ENCODE measurements at places on chromosomes 6 and 20. TPM values are rescaled to one million over a fixed set of nuclear protein-coding genes. Genes with fewer than 3 reads are reported as not detected.
A peak's percentile ranks its signal among the peaks of the same experiment; 100 is the strongest.

TRPC4AP gene
- total RNA-seq: 61.9 TPM

TMEM244 gene
- total RNA-seq: not detected

UNC93A gene
- 2.0 TPM for total RNA-seq

SIRPA gene
- total RNA-seq: 52.3 TPM

RBPJL gene
- total RNA-seq: not detected

NRN1 gene
- total RNA-seq: 9.8 TPM

UFL1 gene
- 17.7 TPM for total RNA-seq

RFX6 gene
- not detected for total RNA-seq

DNA sequence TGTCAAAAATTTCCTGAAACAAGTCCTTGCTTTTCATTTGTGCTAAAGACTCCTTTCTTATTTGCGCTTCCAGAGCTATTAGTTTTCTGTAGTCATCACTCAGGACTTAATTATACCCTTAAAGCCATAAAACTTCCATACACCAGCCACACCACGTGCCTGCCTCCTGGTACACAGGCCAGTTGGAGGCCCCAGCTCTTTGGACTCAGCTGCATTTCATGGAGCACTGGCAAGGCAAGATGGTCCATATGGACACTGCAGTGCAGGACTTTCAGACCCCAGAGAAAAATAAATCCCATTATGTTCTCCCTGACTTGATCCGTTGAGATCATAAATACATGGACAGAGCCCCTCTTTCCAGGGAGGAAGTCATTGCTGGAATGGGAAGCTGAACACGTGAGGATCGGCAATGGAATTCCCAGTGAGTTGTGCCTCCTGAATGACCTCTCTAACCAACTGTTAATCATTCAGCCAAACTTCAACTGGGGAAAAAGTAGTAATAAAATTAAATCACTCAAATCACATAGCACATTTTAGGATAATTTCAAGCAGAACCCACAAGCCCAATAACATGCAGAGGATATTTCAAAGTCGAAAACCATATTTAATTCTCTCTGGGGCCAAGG lies 173.1 kb downstream of the HACE1 start:
- H3K4me1 ChIP-seq: no peaks in the 10 kb centered on the region
- H3K4me3 ChIP-seq: no peak overlapping the region
- H3K27ac ChIP-seq: no peak overlapping the region
- H3K36me3 ChIP-seq: no peaks in the 10 kb centered on the region
- no peak for DNase-seq

DNA sequence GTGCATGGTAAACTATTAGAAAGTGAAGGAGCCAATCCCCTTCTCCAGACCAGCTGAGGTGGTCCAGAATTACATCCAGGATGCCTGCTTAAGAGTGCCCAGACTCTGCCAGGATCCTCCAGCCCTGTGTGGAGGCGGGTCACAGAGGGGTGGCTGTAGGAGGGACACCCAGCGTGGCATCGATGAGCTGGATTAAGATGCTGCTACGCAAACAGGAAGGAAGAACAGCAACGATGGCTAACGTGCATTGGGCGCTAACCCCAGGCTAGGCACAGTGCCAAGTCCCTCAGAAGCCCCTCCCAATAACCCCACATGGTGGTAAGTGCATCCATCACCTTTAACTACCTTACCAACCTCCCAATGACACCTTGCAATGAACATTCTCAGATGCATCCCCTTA lies 63.9 kb upstream of the MRPS10 start:
- H3K27ac ChIP-seq: no peak overlapping the region
- no peaks in the 10 kb centered on the region for H3K27me3 ChIP-seq
- no peaks in the 10 kb centered on the region for H3K36me3 ChIP-seq
- peaks cover 48% of the 10 kb centered on the region for H3K4me1 ChIP-seq

GRCh38 chr6:39029156-39030011 lies 19.2 kb upstream of the GLP1R start:
- H3K36me3 ChIP-seq: no peaks in the 10 kb centered on the region
- H3K4me3 ChIP-seq: no peak overlapping the region
- DNase-seq: no peak
- no peaks in the 10 kb centered on the region for H3K27me3 ChIP-seq
- H3K27ac ChIP-seq: no peak overlapping the region

DNA sequence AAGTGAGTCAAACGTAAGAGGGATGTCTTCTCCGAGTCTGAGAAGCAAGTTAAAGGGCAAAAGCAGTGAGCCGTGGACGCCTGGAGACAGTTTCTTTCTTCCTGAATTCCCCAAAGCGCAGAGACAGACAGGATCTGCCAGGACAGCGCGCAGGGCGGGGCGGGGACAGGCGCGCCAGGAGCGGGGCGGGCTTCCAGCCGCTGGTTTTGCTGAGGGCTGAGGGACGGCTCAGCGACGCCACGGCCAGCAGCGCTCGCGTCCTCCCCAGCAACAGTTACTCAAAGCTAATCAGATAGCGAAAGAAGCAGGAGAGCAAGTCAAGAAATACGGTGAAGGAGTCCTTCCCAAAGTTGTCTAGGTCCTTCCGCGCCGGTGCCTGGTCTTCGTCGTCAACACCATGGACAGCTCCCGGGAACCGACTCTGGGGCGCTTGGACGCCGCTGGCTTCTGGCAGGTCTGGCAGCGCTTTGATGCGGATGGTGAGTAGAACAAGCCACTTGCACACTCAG lies at the start of gene SCGN:
TSS of gene SCGN (plus strand) at position 209 of the 509 bp plus-strand sequence. CDS start at position 398, 189 bp downstream.
- no peaks in the 10 kb centered on the region for H3K4me1 ChIP-seq
- H3K36me3 ChIP-seq: no peaks in the 10 kb centered on the region
- no peaks in the 10 kb centered on the region for H3K27me3 ChIP-seq
- DNase-seq: no peak
- no peak within 1 kb of the TSS for H3K27ac ChIP-seq

- no peak for DNase-seq
- no peaks in the 10 kb centered on the region for H3K27me3 ChIP-seq
- H3K36me3 ChIP-seq: no peaks in the 10 kb centered on the region
Measured at GRCh38 chr6:130070792-130071191, 52.4 kb downstream of the L3MBTL3 start.

DNA sequence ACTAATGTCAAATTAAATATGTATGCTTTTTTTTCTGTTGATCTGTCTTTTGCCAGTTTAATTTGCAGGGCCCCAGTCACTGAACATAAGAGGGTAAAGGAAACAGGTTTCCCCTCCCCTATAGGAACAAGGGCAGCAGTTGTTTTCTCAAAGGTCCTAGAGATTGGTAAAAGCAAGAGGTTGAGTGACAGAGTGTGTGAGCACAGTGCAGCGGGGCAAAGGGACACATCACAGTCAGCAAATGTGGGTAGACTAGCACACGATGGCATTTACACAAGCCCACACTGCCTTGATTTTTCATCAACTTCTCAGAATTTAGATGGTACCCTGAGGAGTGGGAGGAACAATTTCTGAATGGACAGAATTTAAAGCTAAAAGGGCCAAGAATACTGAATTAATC lies 138.7 kb upstream of the MYLIP start:
- H3K27me3 ChIP-seq: no peaks in the 10 kb centered on the region
- no peak for DNase-seq
- H3K36me3 ChIP-seq: no peaks in the 10 kb centered on the region
- no peaks in the 10 kb centered on the region for H3K4me1 ChIP-seq
- H3K27ac ChIP-seq: no peak overlapping the region

DNA sequence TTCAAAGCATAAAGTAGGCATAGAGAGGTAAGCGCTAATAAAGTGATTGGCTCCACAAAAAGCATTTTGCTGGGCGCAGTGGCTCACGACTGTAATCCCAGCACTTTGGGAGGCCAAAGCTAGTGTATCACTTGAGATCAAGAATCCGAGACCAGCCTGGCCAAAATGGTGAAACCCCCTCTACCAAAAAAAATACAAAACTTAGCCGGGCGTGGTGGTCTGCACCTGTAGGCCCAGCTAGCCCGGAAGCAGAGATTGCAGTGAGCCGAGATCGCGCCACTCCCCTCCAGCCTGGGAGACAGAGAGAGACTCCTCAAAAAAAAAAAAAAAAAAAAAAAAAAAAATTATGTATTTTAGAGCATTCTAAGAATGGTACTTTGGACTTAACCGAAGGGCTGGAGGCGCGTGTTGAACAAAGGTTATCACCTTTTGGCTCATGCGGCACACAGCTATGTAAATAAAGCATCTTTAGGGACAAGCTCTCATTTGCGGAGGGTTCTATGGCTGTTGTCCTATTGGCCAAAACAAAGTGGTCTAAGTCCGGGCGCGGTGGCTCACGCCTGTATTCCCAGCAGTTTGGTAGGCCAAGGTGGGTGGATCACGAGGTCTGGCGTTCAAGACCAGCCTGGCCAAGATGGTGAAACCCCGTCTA lies 17.4 kb downstream of the HFE start:
- H3K36me3 ChIP-seq: no peaks in the 10 kb centered on the region
- peak overlapping the region; percentile 73 for H3K27ac ChIP-seq
- peak overlapping the region; percentile 44 for H3K4me3 ChIP-seq
- DNase-seq: no peak
- H3K4me1 ChIP-seq: peaks cover 12% of the 10 kb centered on the region

DNA sequence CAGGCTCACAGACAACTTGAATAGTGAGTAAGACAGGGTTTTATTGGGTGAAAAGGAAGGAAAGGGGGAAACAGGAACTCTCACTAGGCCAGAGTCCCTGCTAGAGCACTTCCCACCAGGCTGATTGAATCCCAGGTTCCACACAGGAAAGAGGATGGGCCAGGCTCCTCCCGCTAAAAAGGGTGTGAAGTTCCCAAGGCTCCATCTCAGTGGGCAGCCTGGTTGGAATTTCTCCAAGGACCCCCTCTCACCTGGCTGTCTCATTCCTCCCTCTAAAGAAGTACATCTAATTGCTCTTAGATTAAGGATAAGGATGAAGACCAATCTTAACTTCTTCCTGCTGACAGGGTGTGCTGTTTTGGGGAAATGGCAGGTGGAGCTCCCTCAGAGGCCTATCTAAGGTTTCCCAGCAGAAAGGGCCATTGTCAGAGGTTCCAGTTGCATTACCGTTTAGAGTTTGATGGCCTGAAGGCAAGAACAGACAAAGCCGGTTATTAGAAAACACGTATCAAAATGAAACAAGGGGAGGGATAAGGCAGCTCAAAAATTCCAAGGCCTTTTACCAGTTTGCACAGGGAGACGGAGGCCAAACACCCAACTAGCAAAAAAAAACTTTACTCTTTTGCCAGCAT lies 21.5 kb downstream of the COL19A1 start:
- no peaks in the 10 kb centered on the region for H3K27me3 ChIP-seq
- no peaks in the 10 kb centered on the region for H3K4me1 ChIP-seq
- DNase-seq: no peak
- H3K36me3 ChIP-seq: no peaks in the 10 kb centered on the region
- no peak overlapping the region for H3K4me3 ChIP-seq

- DNase-seq: no peak
- H3K27me3 ChIP-seq: no peaks in the 10 kb centered on the region
- H3K36me3 ChIP-seq: no peaks in the 10 kb centered on the region
- H3K4me3 ChIP-seq: no peak overlapping the region
Measured at GRCh38 chr6:30542404-30542725, 13.9 kb downstream of the GNL1 start.

DNA sequence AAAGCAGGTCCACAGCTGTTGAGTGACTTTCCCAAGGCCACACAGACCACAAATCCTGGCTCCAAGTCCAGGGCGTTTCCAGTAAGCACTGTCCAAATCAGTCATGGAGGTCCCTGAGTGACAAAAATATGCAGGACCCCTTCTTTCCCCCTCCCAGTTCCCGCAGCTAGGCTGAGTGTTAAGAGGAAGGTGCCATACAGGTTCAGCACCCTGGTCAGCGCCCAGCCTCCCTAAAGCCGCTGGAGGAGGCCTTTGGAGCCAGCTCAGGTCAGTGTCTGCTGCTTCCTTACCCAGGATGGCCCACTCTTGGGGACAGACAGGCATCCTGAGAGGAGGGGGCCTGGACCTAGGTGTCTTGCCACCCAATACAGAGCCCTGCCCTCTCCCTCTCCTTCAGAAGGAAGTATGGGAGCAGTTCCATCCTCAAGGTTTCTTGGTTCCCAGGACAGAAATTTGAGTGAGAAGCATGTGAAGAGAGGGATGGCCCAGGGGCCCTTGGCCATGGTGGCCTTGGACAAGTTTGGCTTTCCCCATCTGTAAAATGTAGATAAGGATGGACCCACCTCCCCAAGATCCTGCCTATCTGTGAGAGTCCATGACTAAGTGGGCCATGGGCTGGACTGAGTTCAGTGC lies 13.2 kb downstream of the TMEM74B start:
- no peaks in the 10 kb centered on the region for H3K27me3 ChIP-seq
- no peak overlapping the region for H3K4me3 ChIP-seq
- DNase-seq: no peak
- no peak overlapping the region for H3K27ac ChIP-seq
- H3K36me3 ChIP-seq: no peaks in the 10 kb centered on the region
- no peaks in the 10 kb centered on the region for H3K4me1 ChIP-seq

GRCh38 chr6:116420341-116420740 lies 40.8 kb upstream of the CALHM6 start:
- peaks cover 24% of the 10 kb centered on the region for H3K4me1 ChIP-seq
- no peak for DNase-seq
- H3K4me3 ChIP-seq: no peak overlapping the region
- no peaks in the 10 kb centered on the region for H3K36me3 ChIP-seq
- H3K27me3 ChIP-seq: no peaks in the 10 kb centered on the region

DNA sequence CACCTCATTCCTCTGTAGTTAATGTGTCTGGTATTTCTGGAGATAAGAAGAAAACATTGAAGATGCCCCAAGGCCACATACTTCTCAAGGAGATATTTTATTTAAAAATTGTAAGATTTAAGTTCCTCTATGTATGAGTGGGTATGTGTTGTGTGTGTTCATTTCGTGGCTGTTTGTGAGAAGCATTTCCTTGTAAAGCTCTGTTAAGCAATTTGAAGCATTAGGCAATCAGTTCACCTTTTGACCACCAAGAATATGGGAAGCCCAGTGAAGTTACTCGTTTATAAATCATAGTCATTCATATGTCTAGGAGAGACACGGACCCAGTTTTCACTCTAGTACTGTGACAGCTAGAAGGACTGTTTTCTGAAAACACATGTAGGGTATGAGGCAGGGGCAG lies 717.6 kb upstream of the MAP3K7 start:
- no peak overlapping the region for H3K27ac ChIP-seq
- no peaks in the 10 kb centered on the region for H3K4me1 ChIP-seq
- H3K27me3 ChIP-seq: no peaks in the 10 kb centered on the region
- H3K4me3 ChIP-seq: no peak overlapping the region

- no peak overlapping the region for H3K27ac ChIP-seq
- no peak for DNase-seq
- no peaks in the 10 kb centered on the region for H3K4me1 ChIP-seq
- H3K36me3 ChIP-seq: no peaks in the 10 kb centered on the region
- H3K4me3 ChIP-seq: no peak overlapping the region
Measured at GRCh38 chr6:72561629-72562028, 60.2 kb upstream of the KCNQ5 start.

DNA sequence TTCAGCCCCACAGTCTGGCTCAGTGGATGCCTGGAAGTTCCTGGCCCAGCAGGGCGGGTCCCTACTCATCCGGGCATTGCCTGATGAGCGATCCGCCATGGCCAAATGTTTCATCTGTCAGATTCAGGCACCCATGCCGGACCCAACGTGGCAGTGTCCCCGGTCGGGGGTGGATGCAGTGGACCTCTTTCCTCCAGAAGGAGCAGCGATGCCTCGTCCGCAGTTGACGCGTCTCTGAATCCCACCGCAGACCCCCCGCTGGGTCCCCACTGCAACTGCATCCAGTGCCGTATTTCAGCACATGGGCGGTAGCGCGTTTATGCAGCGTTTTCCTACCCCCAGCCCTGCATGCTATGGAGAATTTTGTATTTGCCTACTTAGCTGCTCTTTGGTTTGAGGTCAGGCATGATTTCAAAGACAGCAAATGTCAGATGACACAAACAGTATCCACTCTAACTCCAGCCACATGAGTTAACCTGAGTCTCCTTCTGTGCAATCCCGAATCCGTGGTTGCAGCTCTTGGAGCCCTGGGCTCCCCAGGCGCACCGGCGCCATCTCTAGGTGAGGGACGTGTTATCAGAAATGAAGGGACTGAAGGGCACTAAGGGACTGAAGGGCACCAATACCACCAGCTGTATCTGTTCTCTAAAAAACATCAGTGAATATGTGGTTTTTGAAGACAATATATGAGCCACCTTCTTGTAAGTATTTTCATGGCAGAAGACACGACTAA lies 72.6 kb upstream of the THBS2 start:
- peaks cover 4% of the 10 kb centered on the region for H3K4me1 ChIP-seq
- DNase-seq: no peak
- H3K4me3 ChIP-seq: no peak overlapping the region
